ENCODE measurements at places on chromosomes 11 and 22. TPM values are rescaled to one million over a fixed set of nuclear protein-coding genes. Genes with fewer than 3 reads are reported as not detected.
A peak's percentile ranks its signal among the peaks of the same experiment; 100 is the strongest.

The KCNJ5 gene
- total RNA-seq, result 0.17 TPM

The CHST1 gene
- 0.69 TPM for total RNA-seq

The OR8H2 gene
- not detected for total RNA-seq

The TENM4 gene
- 0.05 TPM for total RNA-seq

The MAML2 gene
- 2.6 TPM for total RNA-seq

The PARVG gene
- 0.57 TPM for total RNA-seq

The CEP164 gene
- 22.2 TPM for total RNA-seq

The CCDC34 gene
- 18.7 TPM for total RNA-seq

The SLC37A2 gene
- 5.1 TPM for total RNA-seq

The CD44 gene
- total RNA-seq, result 742 TPM

The NPAS4 gene
- not detected for total RNA-seq

The SEC14L3 gene
- not detected for total RNA-seq

DNA sequence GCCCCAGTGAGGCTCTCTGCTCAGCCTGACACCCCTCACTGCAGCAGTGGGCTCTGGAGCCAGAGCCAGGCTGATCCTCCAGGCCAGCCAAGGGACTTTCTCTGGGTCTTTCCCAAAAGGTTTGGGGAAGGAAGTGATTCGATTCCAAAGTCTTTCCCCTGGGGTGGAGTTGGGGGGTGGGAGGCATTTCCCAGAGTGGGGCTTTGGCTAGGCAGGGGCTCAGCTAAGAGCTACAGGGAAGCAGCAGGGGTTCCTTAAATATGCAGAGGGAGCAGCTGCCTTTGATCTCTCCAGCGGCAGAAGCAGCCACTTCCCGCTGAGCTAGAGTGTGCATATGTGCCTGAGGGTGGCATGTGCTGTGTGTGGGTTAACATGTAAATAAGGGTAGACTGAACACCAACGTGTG, 192.9 kb downstream of the INSC start:
- no peak for DNase-seq

- no peak for DNase-seq
Observed at GRCh38 chr22:35938226-35938625, 90.4 kb downstream of the RBFOX2 start.

GRCh38 chr11:69523453-69523852, 42.0 kb downstream of the LINC01488 start:
- no peak for DNase-seq

- no peak for DNase-seq
Observed at GRCh38 chr11:46920755-46921154, 2.4 kb upstream of the LRP4 start.

DNA sequence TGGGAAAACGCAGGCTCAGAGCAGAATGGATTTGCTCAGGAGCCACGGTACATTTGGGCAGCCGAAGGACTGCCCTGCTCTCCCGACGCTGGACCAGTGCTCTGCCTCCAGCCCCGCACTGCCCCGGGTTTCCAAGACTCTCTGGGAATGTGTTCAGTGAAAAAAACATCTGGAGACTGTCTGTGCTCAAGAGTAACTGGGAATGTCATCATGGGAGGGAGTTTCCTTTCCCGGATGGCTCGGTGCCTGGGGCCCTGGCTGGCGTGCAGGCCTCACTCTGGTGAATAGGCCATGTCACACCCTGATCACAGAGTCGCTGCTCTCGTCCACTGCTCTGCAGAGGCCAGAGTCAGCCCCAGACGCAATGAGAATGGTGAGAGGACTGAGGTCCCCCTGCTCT, 9.8 kb upstream of the APOL6 start:
- DNase-seq, result no peak

DNA sequence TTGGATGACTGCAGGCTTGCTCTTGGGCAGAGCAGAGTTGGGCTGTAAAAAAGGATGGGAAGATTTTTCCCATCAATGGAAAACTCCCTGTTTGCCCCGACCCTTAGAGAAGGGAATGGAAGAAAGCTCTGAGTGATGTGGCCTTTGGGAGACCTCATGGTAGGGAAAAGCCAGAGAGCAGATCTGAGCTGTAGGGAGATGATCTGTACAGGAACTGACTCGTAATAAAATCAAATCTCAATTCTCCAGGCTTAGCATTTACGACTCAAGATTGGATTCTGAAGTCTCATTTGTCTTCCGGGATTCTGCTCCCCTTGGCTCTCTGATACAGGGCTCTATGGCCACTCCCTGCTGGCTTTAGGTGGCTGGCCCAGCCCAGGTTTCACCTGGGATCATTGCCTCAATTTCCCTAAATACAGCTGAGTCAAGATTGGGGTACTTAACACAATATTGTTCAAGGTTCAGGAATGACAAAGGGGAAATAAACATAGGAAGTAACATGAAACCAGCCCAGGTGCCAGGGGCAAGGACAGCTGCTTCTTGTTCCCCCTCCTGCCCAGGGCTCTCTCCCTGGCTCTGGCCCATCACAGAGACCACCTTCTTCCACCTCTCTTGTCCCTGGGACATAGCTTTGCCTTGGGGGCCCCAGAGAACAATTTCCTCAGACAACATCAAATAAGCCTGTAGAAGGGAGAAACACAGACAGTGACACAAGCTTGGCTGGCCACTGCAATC, 38.4 kb upstream of the THY1 start:
- DNase-seq, result no peak

- no peak for DNase-seq
Observed at GRCh38 chr11:30206249-30206996, 24.4 kb upstream of the FSHB start.

DNA sequence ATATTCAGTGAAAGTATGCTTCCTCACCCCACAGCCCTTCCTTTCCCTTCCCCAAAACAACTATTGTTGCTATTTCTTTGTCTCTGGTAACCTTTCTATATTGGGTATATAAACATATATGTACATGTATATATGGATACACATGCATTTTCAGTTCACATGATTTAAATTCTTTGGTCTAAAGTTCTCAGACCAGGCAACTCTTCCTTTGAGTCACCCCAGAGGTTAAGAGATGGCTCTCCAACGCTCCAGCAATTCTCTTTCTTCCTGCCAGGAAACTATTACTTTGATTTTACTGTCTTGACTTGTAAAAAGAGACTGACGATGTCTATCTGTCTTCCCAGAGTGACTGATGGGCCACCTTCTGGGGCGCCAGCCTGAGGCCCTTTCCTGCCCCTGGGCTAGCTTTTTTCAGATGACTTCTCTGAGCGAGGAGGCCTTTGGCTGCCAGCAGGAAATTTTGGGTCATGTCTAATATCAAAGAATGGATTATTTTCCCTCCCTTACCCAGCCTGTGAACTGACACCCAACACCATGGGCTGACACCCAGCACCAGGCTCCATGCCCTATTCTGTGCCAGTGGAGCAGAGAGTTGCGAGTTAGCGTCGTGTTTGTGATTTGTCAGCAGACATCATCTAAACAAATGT, 14.4 kb upstream of the ST3GAL4 start:
- no peak for DNase-seq

- no peak for DNase-seq
Observed at GRCh38 chr11:15947681-15948648, 408.4 kb downstream of the SOX6 start.

- no peak for DNase-seq
Observed at GRCh38 chr11:65431451-65432099, 9.0 kb downstream of the NEAT1 start.

- no peak for DNase-seq
Observed at GRCh38 chr11:46290598-46291309, 13.3 kb downstream of the CREB3L1 start.

DNA sequence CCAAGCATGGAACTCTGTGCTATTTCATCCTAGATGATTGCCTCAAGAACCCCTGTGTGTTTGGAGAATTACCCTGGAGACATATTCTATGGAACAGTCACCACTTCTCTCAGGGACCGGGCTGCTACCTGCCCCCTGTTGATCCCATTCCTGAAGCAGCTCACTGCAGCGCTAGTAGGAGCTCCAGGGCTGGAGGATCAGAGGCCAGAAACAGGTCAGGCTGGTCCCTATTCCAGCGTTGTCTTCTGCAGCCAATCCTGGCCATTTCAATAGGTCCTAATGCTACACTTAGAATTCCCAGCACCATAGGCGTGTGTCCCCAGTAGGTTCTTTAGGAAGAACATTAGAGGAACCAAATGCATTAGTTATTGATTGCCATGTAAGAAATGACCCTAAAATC, 48.9 kb downstream of the BTG4 start:
- DNase-seq, result no peak

DNA sequence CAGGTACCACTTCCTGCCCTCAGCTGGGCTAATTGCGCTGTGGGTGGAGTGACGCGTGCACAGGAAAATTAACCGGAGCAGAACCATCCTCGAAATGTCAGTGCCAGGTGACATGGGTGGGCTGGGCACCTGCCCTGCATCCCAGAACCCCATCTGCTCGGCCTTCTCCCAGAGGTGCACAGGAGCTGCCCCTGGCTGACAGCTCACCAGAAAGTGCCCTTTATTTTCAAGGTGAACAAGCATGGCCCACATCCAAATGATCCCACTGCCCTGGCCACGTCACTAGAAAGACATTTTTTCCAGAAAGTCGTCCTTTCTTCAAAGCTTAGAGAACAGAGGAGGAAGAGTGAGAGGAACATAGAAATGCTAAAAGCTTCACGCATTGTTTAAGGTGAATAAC, 4.1 kb upstream of the ELFN2 start:
- peak; percentile 34 for DNase-seq

DNA sequence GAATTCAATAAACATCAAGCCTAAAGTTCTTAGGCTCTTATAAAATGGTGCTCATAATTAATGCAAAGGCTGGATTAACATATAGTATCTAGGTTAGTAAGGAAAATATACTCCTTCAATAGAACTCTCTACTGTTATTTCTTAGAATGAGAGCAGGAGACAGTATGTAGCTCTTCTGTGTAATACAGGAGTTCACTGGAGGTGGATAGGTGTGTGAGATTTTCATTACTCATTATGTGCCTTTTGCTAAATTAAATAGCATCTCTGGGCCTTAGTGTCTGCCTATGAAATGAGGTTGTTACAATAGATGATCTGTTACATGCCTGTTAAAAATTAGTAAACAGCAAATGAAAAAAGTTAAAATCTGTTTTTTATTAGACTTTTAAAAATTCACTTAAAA, 20.6 kb downstream of the EED start:
- DNase-seq, result no peak

DNA sequence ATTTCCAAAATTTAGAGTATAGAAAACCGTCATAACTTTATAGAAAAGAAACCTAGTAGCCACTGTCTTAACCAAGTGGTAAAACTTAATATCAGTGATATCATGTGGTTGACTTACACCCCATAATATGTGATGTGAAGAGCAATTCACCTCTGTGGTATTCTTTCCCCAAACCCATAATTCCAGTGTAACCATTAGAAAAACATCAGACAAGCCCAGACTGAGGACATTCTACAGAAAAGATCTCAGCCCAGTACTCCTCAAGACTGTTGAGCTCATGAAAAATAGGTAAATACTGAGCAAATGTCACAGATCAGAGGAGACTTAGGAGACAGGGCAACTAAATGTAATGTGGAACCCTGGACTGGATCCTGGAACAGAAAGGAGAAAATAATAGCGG, 134.6 kb downstream of the PGR start:
- no peak for DNase-seq

GRCh38 chr11:110174645-110175310, 81.6 kb downstream of the ZC3H12C start:
- no peak for DNase-seq

GRCh38 chr11:72443016-72443415, 8.7 kb upstream of the CLPB start:
- no peak for DNase-seq

GRCh38 chr22:45889539-45890350, 87.2 kb downstream of the WNT7B start:
- no peak for DNase-seq

DNA sequence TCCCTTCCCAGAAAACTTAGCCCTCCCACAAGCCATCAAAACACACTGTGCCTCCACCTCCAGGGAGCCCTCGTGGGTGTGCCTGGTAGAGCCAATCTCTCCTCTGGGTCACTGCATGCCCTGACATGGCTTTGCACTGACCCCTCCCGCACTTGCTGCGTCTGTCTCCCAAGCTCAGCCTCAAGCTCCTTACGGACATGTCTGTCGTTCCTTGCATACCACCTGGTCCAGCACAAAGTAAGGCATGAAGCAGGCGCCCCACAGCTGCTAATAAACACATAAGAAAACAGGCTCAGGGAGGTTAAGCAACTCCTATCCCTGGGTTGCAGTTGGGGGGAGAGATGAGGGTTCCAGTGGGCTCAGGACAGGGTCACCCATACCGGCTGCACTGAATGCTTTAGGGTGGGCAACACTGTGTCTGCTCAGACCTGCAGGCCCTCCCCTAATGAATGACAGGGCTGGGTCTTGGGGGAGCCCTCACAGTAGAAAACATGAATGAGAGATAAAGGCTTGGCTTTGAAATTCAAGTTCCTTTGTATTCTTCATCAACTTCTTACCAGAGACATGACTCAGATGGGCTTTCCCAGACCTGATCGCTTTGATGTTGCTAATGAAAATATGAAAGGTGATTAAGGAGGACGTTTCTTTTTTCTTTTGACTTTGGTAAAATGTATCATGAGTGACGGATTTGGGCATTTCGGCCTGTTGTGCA, 38.0 kb downstream of the PHF21B start:
- DNase-seq, result no peak

DNA sequence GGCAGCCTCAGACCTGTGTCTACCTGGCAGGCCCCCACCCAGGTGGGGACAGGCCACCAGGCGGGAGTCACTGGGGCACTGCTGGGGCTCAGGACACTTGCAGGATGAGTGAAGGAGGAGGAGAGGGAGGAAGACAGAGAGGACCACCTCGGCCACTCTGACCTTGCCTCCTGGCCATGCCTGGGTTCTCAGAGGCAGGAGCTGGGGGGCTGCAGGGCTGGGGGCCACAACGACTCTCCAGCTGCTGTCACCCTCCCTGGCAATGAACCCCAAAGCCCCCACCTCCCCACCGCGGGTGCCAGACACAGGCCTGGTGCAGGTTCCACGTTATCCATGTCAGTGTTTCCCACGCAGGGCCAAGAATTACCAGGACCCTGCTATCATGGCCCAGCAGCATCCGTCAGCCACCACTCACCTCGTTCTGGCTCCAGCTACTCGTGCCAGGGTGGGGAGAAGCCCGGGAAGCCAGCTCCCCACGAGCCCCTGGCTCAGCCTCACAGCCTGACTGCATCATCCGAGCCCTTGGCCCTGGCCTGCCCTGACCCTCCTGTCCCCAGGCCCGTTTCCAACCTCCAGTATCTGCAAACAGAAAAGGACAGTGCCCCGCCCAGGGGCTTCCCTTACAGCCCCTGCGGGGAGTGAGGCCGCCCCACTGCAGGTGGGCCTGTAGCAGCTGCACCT, 62.4 kb downstream of the BRD1 start:
- no peak for DNase-seq

- no peak for DNase-seq
Observed at GRCh38 chr11:63944987-63945386, 6.2 kb downstream of the NAA40 start.

DNA sequence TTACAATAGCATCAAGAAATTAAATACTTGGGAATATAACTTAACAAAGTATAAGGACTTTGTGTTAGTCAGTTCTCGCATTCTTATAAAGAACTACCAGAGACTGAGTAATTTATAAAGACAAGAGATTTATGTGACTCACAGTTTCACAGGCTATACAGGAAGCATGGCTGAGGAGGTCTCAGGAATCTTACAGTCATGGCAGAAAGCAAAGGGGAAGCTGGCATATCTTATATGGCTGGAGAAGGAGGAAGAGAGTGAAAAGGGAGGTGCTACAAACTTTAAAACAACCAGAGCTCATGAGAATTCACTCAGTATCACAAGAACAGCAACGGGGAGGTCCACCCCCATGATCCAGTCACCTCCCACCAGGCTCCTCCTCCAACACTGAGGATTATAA, 32.0 kb upstream of the CCDC134 start:
- DNase-seq, result no peak
